Muscle of arm (tissue), 14 donors: ENCODE measurements at places on chromosomes 7 and 10. TPM values are rescaled to one million over a fixed set of nuclear protein-coding genes. Genes with fewer than 3 reads are reported as not detected.

Gene ZNF425
- polyA plus RNA-seq = 5.2 TPM

Gene AFAP1L2
- 32.3 TPM for polyA plus RNA-seq

Gene CNNM1
- polyA plus RNA-seq = 0.33 TPM

Gene CELF2
- 60.3 TPM for polyA plus RNA-seq

Gene PLA2G12B
- polyA plus RNA-seq = 0.24 TPM

Gene SMKR1
- polyA plus RNA-seq = 0.73 TPM

Gene ARMC3
- polyA plus RNA-seq = not detected

- no peak for DNase-seq
Measured at GRCh38 chr7:77329466-77330168, 86.5 kb downstream of the GSAP start.

GRCh38 chr10:56585447-56586171 lies 224.6 kb upstream of the ZWINT start:
- DNase-seq = no peak

DNA sequence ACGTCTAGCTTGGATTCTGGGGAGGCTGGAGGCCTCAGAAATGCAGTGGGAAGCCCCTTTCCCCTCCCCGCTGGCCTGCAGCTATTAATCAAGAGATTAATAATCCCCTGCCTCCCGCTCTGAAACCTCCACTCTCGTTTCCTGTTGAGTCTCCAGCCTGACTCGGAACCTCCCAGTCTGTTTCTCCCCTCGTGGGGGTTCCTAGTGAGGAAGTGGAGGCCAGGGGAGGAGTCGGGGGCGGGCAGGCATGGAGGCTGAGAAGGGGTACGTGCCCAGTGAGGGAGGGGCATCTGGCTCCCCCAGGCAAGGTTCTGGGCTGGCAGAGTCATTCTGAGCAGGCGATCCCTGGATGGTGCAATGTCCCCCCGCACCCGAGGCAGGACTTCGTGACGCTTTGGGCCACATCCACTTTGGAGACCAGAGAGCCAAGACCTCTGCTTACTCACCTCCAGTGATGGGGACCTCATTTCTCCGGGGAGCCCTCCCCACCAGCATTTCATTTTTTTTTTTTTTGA lies 73.6 kb downstream of the COL26A1 start:
- DNase-seq = no peak
